ENCODE measurements at places on chromosomes 7 and 10.

DNA sequence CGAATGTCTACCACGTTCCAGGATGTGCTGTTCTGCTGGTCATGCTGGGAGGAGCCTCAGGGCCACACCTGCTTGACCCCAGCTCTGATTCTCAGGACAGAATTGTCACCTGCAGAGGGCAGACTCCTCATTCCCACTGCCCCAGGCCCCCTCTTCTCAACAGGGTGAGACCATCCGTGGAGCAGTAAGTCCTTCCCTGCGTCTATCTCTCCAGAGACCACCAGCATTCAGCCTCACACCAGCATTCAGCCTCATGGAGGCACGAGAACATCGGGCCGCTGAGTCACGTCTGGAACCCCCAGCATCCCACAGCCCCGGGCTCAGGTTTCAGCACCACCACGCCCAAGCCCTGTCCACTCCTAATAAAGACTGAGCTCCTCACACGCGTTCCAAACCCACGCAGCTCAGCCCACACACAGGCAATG lies 273.4 kb downstream of the DIP2C start:
- no peak for DNase-seq

- DNase-seq: no peak
These were observed 107.7 kb downstream of the FAM53B start for GRCh38 chr10:124636271-124636995.

DNA sequence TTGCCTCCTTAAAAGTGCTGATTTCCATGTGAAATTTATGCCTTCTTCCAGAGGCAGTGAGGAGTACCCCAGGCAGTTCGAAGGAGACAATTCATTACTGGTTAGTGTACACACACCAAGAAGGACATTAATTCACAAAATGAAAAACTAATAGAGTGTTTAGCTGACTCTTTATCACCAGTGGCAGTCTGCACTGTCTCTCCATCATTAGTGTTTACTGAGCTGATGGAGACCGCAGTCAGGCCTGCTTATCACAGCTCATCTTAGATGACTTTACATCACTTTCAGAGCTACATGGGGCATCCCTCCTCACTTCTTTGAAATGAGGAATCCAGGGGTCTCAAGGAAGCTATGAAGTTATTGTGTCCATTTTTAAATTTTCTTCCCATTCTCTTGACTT lies 155.5 kb upstream of the LRGUK start:
- no peak for DNase-seq

DNA sequence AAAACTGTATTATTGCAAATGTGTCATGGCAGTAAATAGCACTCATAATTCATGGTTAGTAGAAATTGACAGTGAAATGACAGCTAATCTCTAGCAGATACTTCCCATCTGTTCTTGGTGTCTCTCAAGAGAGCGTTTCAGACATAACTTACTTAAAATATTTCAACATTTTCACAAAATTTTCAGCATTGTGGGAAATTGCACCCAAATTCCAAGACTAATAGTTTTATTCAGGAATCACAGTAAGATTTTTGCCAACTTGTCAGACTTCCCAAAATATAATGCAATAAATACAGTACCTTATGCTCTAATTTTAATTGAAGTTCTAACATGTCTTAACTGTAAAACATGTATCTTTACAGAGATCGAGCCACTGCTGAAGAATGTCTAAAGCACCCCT lies 41.2 kb downstream of the STK17A start:
- DNase-seq: no peak

GRCh38 chr10:71648933-71649320 lies 70.7 kb downstream of the C10orf105 start:
- DNase-seq: no peak

GRCh38 chr7:974820-975681 lies at the start of gene COX19:
Gene COX19 (minus strand): TSS chr7:975549. CDS start chr7:975509, 40 bp downstream.
- DNase-seq: peak; percentile 63

DNA sequence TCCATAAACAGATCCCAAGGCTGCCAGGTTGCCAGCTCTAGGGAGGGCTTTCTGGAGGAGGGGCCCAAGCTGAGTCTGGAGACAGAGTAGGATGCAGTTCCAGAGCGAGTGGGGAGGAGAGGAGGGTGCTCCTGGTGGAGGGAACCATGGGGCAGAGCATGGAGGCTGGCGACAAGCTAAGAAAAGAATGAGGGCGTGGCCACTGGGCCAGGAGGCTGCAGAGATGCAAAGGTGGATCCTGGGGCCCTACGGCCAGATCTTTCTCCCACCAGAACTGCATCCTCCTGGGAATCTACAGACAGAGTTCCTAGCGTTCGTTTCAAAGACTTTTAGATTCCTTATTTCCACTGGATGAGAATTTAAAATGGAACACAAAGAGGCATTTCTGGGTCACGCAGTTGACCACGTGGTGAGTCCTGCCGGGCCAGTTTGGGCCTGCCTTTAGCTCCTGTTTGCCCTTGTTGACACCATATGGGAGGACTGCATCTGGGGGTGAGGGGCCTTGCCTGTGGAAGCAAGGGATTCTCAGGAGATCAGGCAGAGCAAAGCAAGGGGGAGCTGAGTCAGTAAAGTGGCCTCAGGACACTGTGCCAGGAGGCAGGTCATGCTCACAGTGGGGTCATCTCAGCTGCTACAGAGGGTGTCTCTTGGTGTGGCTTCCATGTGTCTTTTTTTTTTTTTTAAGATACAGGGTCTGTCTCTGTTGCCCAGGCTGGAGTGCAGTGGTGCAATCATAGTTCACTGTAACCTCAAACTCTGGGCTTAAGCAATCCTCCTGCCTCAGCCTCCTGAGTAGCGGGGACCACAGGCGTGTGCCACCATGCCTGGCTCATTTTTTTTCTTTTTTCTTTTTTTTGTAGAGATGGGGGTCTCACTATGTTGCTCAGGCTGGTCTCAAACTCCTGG lies 137.8 kb downstream of the SH3PXD2A start:
- no peak for DNase-seq

GRCh38 chr10:130479146-130479545 lies 343.0 kb downstream of the GLRX3 start:
- no peak for DNase-seq

DNA sequence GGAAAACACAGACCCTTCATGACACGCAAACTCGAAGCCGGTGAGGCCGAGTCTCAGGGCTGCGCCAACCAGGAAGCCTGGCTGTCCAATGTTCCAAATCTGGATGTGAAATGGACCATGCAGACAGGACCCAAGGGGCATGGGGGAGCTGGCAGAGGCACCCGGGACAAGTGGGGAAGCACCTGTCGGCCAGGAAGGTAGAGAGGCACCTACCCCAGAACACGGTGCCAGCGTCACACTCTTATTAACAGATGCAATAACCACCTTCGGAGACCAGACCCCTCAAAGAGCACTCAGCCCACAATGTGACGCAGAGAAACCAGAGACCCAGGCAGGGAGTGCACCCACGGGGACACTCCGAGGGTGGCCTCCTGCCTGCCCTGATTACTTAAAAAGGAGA lies 88.3 kb upstream of the PDGFA start:
- DNase-seq: no peak
